ENCODE measurements at places on chromosomes 1 and 21.

DNA sequence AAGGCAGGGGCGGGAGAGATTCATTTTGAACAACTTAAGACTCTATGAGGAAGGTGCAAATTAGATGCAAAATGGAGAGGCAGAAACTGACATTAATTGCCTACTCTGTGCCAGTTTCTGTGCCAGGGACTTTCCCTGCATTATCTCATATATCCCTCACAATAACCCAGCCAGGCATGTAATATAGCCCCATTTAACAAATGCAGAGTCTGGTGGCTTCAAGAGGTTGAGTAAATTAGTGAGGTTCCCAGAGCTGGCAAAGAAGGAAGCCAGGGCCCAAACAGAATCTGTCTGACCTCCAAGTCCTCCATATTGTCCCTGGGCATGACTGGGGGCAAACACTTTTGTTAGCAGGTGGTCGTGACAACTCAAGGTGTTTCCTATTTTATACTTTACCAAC, 199.8 kb downstream of the ASTN1 start:
- no peak for DNase-seq

DNA sequence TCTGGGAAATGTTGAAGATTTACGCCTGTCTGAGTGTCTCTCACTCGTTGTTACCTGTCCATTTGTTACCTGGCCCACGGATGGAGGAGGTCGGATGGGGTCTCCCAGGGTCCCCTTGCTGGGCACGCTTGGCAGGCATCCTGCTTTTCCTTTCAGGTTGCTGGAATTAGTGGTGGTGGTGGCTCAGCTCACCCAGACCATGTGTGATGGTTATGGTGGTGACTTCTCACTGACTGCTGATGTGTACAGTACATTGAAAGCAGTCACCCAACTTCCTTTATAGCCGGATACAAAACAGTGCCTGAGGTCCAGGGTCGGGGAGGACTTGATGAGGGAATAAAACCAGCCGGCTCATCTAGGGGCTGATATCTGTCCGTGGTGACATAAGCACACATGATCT, 19.5 kb downstream of the MAPKAPK2 start:
- DNase-seq, result no peak

DNA sequence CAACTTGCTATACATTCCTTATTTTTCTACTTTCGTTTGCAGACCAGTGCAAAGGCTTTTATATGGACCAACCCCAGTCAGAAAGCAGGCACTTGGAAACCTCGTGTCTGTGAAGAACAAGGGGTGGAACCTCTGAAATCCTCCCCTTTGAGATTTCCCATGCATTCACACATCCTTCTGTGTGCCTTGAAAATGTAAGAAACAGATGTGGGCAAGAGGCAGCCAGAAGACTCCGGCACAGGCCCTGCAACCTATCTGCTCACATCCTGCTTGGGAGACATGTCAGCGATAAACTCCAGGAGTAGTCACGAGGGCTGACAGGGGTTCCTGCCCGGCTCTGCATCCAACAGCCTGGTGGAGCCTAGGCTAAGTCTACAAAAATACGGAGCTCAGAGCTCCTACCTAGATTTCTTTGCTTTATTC, 42.5 kb downstream of the ETS2 start:
- no peak for DNase-seq

- no peak for DNase-seq
Measured at GRCh38 chr1:96073100-96073499, 648.5 kb upstream of the PTBP2 start.

- no peak for DNase-seq
Measured at GRCh38 chr1:237341391-237341790, 299.4 kb downstream of the RYR2 start.

DNA sequence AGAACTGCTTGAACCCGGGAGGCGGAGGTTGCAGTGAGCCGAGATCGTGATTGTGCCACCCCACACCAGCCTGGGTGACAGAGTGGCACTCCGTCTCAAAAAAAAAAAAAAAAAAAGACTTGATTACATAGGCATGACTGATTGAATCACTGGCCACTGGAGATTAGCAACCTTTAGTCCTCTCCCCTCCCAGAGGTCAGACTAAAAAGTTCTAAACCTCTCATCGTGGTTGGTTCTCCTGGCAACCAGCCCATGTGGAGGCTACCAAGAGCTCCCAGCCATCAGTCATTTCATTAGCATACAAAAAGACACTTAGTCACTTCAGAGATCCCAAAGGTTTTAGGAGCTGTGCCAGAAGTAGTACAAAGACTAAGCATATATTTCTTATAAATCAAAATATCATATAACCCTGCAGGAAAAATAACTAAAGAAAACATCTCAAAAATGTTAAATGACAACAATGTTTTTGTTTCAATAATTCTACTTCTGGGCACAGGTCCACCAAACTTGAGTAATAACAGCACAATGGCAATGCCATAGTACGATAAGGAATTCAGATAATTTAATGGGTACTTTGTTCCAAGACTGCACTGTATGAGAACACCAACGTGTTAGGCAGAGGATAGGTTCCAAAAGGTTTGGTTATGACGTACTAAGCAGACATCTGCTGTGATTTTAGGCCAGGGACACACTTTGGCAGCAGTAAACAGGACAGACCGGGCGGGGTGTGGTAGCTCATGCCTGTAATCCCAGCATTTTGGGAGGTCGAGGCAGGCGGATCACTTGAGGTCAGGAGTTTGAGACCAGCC, 18.1 kb downstream of the USP48 start:
- peak; percentile 19 for DNase-seq

GRCh38 chr1:38486085-38486484, 373.5 kb downstream of the RRAGC start:
- DNase-seq, result no peak

- no peak for DNase-seq
Measured at GRCh38 chr1:115291741-115292140, 46.3 kb downstream of the NGF start.

DNA sequence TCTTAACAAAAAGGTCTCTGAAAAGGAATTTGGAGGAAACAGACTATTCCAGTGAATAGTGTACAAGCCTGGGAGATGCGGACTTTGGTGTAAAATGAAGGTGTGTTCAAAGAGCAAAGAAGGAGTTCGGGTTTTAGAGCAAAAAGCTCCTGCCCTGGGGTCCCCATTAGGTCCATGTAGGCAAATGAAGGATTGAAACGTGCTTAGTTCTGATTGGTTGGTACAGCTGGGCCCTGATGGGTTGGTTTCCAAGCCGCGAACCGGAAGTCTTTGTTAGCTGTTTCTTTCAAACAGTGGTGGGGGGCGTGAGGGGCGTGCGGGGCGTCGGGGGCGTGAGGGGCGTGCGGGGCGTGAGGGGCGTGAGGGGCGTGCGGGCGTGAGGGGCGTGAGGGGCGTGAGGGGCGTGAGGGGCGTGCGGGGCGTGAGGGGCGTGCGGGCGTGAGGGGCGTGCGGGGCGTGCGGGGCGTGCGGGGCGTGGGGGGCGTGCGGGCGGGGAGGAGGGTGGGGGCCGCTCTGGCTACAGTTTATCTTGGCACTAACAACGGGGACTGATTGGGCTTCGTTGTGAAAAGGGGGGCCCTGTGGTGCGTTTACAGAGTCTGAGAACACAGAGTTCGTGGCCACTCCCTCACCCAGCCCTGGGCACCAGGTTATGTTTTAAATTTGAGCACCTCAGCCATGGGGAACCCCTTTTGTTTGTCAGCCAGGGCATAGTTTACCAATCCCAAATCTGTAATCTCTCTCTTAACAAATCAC, 29.4 kb downstream of the LRRC3 start:
- no peak for DNase-seq

- peak; percentile 49 for DNase-seq
Measured at GRCh38 chr1:109112056-109112651, 1.8 kb upstream of the ELAPOR1 start.

- no peak for DNase-seq
Measured at GRCh38 chr1:221797506-221797905, 55.6 kb upstream of the DUSP10 start.

GRCh38 chr21:41426676-41427404, 801 bp downstream of the MX1 start:
- DNase-seq, result no peak

DNA sequence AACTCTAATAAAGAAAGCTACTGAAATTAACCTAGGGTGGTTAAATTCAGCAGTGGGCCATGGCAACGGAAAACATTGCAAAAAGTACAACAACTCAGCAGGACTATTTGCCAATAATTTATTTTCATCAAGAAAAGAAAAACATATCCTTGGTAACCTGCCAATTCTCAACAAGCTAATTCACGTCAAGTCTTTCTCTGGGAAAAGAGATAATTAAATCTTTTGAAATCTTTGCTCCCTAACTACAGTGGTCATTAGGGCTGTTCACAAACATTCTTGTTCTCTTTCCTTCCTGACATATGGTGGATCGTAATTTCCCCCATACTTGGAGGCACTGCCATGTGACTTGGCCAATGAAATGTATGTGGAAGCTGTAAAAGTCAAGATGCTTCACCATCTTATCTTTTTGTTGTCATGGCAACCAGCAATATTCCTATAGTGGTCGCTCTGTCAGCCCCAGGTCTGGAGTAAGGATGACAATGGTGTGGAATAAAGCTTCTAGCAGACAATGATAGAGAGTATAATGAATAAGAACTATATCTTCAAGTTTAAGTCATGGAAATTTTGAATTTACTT, 29.6 kb upstream of the ZNF326 start:
- no peak for DNase-seq

- no peak for DNase-seq
Measured at GRCh38 chr1:119409731-119410130, 5.2 kb upstream of the HSD3B2 start.

DNA sequence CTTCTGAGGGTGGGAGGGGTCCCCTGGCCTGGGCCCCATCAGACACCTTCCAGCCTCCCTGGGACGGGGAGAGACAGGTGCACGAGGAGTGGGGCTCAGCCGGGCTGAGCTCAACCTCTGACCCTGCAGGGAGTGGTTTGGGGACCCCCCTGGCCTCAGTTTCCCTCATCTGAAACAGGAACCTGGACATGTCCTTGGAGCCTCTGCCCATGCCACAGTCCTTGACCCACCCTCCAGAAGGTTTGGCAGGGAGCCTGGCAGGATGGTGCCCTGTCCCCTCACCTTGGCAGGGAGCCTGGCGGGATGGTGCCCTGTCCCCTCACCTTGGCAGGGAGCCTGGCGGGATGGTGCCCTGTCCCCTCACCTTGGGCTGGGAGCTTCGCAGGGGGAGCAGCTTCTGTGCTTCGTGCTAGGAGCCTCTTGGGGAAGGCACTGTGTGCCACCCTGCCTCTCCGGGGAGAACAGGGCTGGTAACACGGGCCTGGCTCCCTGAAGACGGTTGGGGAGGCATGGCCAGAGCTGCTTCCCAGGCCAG, 58.3 kb downstream of the SLX9 start:
- no peak for DNase-seq

GRCh38 chr1:93468662-93469061, 20.7 kb downstream of the FNBP1L start:
- no peak for DNase-seq

DNA sequence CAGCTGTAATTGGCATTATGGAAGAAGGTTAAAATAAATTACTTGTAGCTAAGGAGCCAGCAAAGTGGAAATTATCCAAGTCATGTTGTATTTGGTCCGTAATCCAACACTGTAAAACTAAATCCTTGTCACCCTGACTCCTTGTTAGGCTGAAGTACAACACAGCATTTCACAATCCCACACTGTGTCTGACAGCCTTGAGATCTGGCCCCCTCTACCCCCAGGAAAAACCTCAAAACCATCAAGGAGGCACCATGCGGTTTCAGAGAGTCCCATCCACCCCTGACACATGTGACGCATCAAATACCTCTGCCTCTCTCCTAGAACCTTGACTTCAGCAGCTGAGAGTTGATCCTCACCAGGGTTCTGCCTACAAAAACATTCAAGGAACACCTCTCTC, 41.0 kb downstream of the LMX1A start:
- no peak for DNase-seq

DNA sequence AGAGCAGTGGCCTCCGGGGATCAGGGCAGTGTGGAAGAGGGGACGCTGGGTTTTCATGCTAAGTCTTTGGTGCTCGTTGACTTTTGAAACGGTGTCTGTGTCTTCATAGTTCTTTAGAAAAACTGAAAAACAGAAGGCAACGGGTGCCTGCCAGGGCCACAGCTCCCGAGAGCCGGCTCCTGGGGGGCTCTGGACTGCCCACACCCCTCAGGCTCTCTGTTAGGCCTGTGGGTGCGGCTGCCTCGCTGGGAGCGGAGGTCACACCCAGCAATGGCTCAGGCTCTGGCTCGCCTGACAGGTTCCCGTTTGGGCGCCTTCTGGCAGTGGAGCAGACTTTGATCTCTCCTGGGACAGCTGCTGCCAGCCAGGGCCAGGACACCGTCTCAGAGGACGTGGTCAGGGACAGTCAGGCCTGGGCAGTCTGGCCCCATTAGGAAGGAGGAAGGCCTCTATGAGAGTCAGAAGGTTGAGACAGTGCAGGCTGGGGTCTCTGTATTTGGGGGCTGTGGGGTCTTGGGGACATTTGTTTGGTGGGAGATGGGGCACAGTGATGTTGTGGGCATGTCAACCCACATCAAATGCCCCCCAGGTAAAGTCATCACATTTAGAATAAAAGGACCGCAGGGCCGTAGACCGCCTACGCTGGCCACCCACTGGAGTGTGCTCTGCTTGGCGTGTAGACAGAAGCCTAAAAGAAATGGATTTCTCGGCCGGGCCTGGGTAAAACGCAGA, 5.6 kb downstream of the ARHGEF16 start:
- no peak for DNase-seq

DNA sequence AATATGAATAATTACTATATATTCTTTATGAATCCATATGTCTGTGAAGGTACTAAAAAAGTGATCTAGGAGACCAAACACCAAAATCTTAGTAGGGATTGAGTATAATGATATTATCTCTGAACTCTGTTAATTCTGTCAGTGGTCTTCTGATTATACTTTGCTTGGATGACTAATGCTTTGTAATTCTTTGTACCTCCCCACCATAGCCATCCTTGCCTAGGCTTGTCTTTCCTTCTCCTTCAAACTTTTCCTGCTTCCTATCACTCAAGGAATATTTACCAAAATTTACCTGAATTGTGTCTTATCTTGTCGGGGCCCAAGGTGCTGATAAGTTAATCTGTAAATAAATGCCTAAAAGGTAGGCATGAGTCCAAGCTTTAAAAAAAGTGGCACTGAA, 845 bp upstream of the RGS5 start:
- DNase-seq, result no peak

DNA sequence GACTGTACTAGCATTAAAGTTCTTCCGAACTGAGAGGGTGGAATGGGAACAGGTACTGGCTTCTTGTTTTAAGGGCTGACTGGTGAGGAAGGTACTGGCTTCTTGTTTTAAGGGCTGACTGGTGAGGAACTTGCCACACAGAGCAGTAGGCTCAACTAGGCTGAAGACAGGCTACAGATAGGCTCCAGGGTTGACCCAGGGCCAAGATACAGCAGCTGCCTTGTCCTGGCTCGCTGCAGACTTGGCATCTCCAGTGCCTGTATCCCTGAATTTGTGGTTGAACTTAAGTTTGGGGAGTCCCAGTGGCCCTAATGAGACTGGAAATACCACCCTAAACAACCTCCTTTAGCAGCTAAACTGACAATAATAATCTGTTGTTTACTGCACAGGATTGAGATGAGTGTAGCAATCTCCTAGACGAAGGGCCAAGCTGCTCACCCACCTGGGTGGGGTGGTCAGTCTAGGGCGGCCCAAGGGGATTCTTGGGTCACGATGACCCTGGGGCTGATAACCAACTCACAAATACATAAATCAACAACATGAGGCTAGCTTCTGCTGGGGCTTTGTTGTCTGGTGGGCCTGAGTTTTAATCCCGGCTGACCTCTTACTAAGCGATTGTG, 227.1 kb downstream of the DISC1 start:
- DNase-seq, result no peak

GRCh38 chr1:87278825-87279535, 49.7 kb upstream of the LMO4 start:
- no peak for DNase-seq

GRCh38 chr1:43348809-43349593, 9.8 kb upstream of the CDC20 start:
- DNase-seq, result peak; percentile 72
